Coronary artery (tissue), 2 donors: ENCODE measurements at places on chromosomes 3 and 15.

GRCh38 chr3:101720851-101721840 lies 3.3 kb upstream of the CEP97 start:
- no peak for DNase-seq

- no peak for DNase-seq
These were observed 33.6 kb upstream of the SYNPR start for GRCh38 chr3:63244486-63244885.

DNA sequence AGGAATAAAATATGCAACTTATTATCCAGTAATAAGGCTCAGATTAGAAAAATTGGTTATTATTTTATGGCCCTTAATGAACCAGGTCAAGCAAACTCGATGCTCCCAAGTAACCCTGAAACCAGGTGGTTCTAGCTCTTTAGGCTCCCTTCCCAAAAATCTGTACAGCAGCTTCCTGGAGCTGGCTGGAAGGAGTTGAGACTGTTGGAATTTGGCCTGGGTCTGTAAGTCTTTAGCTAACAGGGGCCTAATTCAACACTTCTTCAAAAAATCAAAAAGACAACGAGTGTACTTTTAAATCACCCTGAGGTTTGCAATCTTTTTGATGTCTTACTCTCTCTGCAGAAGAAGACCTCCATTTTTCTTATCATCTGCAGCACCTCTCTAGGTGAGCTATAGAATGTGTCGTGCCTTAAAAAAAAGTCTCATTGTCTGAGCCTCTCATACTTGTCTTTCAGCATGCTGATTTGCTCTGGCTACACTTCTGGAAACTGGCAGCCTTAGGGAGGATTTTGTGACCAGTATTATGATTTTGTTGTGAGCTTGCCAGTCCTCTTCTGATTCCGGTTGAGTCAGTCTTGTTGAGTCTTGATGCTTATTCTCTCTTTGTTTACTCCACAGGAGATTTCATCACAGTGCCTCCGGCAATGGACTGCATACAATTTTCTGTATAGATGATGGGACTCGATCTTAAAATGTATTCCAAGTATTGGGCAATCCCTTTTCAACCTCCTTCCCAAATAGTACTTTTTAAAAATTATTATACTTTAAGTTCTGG lies 235.0 kb upstream of the KBTBD8 start:
- no peak for DNase-seq

GRCh38 chr15:59812889-59813288 lies 123.8 kb upstream of the BNIP2 start:
- no peak for DNase-seq

- no peak for DNase-seq
These were observed 9.7 kb upstream of the ALCAM start for GRCh38 chr3:105356988-105357387.

DNA sequence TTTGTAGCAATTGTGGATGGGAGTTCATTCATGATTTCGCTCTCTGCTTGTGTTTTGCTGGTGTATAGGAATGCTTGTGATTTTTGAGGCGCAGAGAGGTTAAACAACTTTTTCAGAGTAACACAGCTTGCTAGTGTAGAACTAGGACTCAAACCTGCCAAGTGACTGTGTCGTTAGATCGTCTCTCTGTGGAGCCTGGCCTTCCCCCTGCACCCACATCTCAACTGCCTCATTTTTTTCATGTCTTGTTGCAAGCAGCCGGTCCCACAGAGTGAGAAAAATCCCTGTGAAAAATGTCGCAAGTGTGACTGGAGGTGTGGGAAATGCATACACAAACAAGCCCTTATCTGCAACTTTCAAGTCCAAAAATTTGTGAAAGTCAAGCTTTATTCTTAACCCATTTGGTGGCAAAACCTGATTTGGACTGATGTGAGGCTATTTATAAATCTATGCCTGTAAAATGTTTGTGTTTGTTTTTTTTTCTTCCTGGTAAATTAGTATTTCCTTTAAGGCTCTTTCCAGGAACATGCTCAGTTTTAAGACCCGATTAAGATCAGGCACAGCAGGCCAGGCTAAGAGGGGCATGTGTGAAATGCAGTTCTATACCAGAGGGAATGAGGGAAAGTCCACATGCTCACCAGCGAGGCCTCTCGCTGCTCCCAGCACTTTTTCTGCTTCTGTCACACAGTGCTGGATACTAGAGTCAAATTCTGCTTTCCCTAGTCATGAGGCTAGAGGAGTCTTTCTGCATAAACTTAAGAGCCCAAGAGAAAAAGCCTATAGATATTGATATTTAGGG lies 25.8 kb downstream of the ST6GAL1 start:
- no peak for DNase-seq

DNA sequence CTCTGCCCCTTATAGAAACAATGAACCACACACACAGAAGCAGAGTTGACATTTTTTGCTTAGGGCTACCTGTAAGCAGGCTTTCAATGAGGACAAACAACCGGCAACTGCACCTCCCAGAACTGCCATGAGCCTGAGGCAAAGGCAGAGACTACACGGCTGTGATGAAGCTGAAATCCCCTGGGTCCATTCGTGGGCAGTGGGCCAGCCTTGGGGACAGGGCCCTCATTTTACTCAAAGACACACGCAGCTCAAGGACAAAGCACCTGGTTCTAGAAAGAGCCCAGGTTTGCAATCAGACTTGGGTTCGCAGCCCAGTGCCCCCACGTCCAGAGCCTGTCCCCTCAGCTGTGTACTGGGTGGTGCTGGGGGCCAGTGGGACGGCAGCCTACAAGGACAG lies 17.9 kb downstream of the FAM174B start:
- DNase-seq, result no peak

GRCh38 chr3:23826382-23827064 lies 20.8 kb downstream of the UBE2E1 start:
- no peak for DNase-seq

DNA sequence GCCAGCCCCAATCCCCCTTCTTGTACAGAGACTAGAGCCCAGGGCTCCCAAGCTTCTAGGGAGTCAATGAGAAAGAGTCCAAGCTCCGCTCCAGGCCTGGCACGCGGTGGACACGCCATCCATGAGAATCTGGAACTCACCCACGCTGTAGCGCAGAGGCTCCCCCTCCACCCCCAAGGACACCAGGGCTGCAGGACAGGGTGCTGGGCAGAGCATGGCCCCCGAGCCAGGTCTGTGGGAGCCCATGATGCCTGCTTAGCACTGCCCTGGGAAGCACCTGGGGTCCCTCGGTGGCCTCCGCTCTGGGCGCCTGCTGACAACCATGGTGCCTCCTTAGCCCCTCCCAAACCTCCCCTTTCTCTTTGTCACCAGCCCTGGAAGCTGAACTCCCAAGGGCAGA lies 28.5 kb downstream of the ACSBG1 start:
- DNase-seq, result no peak

GRCh38 chr3:101938262-101938847 lies 89.0 kb downstream of the NFKBIZ start:
- no peak for DNase-seq

- DNase-seq, result no peak
These were observed 105.7 kb downstream of the ANO10 start for GRCh38 chr3:43515970-43516635.

DNA sequence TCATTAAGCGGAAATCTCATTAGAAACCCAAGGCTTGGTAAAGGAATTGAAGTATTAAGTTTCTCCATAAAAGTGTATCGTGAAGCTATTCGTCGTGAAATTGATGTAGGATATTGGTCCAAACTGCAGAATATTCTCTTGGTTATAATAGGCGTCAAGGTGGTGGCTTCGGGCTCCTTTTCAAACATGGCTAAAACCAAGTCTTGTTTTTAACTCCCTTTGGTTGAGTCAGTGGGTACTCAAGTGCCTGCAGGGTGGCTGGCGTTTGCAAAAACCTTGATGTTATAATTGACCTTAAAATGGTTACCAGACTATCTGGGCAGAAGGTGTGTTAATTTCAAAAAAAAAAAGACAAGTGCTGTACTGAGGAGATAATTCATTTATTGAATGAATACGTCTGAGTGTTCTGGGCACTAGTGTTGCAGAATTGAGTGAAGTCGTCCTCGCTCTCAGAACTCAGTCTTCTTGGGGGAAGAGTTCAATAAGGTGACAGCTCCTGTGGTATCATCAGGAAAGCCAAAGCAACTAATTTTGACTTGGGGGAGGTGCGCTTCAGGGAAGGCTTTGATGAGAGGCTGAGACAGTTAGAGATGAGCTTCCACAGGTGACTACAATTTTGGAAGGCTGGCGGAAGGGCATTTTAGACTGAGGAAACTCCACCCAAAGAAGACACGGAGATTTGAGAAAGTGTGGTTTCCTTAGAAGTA lies 1.5 kb downstream of the UBE2Q2 start:
- no peak for DNase-seq

GRCh38 chr3:23945663-23945912 lies 502 bp downstream of the NR1D2 start:
- no peak for DNase-seq

DNA sequence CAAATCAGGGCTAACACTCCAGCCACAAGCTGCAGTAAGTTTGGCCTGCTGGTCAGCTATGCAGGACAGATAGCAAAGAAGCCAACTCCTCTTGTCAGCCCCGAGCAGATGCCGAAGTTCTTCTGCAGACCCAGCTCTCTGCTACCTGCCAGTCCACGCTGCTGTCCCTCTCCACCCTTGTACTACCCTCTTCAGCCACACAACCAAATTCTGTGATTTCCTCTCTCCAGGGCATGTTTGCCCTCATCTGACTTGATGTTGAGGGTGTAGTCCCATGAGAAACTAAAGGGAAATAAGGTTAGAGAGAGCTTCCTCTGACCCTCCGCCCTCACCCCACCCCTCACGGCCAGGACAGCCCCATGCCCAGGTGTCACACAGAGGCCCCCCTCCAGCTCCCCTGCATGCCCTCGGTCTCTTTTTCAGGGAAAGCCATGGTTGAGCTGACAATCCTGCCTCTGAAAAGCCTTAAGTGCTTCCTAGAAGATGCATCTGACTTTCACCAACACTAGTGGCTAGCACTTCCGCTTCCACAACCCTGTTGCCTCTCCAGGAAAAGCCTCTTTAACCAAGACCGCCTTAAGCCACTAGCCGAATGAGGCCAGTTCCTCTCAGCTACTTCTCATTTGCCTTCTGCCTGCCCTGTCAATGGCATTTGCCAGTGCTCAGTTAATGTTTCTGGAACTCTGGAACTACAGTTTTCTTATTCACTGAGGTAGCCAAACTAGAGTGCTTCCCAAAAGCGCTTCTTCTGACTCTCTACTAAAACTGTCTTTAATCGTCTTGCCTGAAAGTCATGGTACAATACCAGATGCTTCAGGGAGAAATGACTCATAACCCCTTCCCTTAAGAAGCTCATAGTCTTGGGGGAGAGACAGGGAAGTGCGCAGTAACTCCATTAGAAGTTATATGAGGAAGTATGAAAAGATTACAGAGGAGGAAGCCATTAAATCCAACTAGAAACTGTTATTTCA lies 300.4 kb upstream of the STT3B start:
- DNase-seq, result no peak

DNA sequence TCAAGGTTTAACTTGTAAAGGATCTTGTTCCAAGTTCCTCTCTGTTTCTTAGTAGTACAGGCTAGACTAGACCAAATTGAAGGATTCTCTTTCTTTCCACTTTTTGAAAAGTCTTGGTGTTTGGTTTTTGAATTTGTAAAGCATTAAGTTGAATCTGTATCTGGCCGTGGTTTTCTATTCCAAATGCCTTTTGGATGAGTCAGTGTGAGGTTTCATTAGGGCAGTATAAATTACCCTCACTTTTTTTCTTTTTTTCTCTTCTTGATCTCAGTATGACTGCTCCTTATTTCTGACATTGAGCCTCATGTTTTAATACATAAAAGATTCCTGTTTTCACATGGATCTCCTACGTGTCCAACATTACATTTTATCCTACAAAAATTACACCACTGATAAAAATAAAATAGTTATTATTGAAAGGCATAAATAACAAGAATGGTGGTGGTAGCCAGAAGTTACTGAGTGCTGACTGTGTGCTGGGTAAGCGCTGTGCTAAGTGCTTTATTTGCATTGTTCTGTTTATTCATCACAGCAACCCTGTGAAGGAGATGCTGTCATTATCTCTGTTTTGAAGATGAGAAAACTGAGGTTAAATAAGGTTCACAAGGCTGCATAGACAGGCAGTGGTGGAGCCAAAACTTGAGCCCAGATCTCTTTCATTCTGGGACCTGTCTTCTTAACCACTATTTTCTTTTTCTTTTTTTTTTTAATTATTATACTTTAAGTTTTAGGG lies 48.3 kb downstream of the MITF start:
- no peak for DNase-seq

- DNase-seq, result no peak
These were observed 56.4 kb downstream of the SPTSSB start for GRCh38 chr3:161314836-161315395.

GRCh38 chr3:52070724-52071621 lies 14.6 kb upstream of the DUSP7 start:
- no peak for DNase-seq

DNA sequence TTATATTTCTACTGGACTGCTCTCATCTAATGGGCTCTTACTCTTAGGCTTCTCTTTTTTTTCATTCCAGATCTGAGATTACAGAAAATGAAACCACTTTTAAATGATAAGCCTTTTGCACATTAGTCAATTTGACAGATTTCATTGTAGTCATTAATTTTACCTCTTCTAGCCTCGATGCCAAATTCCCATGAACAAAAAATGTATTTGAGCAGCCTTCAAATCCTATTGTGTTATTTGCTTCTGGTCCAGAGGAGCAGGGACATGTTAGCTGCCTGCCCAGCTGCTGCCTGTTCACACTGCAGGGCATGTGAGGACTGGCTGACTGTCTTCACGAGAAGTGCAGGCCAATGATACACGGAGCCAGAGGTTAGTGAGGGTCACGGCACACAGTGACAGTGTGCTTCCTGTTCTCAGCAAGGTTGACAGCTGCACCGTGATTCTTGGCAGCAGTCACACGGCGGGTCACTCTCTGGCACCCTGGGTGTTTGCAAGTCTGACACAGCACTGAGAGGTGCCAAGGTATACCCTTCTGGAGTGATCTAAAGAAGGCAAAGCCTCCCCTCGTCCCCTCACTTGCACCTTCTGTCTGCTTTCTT lies 40.8 kb downstream of the KAT2B start:
- no peak for DNase-seq
